ENCODE measurements at places on chromosomes 7 and 10.

GRCh38 chr7:157465891-157466866 is 129.4 kb downstream of the DNAJB6 start:
- DNase-seq = no peak

- DNase-seq = no peak
These were observed 1.2 kb upstream of the AMPH start for GRCh38 chr7:38632411-38632810.

DNA sequence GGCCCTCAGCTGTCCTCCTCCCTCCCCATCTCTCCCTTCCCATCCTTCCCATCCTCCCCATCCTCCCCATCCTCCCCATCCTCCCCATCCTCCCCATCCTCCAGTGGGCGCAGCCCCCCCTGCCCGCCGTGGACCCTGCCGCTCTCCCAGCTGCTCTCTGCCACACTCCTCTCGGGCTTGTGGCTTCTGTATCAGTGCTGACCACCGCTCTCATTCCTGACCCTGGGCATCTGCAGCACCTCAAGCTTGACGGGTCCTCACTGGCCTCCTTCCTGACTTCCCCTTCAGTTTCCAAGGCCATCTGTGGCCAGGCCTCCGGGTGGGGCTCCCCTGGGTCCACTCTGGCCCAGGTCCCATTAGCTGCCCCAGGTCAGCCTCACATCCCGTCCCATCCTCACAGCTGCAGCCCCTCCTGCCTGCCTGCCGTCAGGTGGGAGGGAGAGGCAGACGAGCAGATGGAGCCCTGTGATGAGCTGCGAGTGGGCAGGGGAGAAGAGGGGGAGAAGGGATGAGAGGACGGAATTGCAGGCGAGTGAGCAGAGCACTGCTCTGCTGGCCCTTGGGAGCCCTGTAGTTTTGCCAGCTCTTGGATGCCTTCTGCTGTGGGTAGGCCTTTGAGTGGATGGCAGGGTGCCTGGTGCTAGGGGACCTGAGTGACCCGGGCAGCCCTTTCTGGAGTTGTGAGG is 35.7 kb downstream of the LHPP start:
- DNase-seq = no peak

- DNase-seq = no peak
These were observed 139.6 kb downstream of the ADAM22 start for GRCh38 chr7:88073626-88074025.

DNA sequence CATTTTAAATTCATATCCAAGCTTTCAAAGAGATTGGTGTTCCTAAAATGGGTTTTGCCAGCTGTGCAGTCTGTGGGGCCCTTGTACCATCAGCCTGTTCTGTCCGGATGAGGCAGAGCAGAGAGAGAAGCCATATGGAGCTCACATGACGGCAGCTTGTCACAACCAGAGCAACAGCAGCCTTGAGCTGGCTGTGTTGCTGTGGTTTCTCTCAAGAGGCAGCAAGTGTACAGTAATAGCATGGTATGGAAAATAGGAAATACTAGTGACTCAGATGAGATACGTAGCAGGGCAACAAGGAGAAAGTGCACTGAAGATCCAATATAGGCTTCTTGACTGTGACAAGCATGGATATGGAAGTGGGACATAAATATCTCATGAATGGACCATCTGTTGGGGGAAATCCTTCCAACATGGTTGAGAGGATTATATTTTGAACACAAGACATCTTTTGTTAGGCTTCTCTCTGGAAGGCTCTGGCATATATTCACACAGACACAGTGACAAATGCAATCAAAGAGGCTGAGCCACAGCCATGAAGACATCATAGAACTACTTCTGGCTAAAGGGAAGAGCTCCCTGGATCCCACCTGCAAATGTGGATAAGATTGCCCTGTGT is 251.0 kb upstream of the TAC1 start:
- DNase-seq = no peak

GRCh38 chr7:46349490-46349889 is 428.4 kb upstream of the IGFBP3 start:
- no peak for DNase-seq

DNA sequence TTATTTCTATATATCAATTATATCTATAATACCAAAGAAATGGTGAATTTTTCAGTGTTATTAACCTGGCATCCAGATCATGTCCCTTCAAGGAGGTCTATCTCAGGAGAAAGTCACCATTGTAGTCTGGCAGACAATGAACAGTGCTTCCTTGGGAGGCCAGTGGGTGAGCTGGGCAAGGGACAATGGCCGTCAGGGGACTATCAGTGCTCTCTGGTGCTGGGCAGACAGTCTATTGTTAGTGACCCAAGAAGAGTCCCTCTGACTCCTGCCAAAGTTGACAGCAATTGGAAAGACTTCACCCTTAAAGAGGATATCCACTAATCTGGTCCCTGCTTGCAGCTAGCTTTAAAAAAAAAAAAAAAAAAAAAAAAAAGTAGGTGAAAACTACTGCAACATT is 7.1 kb downstream of the JAZF1 start:
- no peak for DNase-seq
